HL-60 (cell line): ENCODE measurements at places on chromosomes 11 and 22.

GRCh38 chr22:41487037-41487935 is 18.4 kb downstream of the ACO2 start:
- no peak for DNase-seq

DNA sequence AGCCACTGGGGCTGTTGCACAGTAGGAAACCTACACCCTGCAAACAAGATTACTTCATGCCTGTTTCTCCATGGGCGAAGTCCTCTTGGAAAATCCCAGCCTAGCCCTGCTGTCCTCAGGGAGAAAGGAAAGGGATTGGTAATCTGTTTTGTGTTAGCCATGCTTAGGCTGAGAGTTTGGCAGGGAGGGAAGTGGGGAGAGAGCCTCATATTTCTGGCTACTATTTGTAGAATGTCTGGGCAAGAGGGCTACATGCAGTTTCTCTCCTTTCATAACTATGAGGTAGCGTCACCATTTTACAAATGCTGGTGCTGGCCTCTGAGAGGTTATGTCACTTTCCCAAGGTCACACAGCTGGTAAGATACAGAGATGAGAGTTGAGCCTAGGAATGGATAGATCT is 737 bp upstream of the MFRP start:
- DNase-seq, result no peak

DNA sequence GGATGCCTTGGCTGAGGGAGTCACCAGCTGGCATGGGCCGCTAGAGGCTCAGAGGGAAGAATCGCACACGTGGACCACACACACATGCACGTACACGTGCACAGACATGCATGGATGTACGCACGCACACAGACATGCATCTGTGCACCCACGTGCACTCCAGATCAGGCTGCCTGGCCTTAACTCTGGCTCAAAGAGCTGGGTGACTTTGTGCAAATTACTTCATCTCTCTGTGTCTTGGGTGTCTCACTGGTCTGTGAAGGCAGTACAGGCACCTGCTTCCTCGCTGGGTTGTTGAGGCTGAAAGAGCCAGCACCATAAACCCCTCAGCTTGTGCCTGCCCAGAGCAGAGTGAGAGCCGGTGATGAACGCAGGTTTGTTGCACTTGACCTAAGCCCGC is 28.7 kb downstream of the TMPRSS6 start:
- no peak for DNase-seq

DNA sequence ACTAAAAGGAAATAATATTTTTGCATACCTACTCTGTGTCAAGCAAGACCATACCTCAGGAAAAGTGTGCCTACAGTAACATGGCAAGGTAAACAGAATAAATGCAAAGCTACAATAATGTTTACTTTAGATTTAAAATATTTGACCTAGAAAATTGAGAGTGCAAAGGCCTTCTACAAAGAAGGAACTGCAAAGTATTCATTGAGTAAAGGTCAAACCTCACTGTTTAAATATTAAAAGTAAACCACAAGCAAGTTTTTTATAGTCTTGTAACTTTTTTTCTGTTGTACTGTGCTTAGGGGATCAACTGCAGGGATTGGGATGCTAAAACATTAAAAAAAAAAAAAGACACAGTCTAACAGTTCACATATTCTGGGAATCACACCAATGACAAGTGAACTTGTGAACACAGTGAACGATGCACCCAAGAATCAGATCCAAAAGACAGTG is 48.8 kb downstream of the CWF19L2 start:
- no peak for DNase-seq

DNA sequence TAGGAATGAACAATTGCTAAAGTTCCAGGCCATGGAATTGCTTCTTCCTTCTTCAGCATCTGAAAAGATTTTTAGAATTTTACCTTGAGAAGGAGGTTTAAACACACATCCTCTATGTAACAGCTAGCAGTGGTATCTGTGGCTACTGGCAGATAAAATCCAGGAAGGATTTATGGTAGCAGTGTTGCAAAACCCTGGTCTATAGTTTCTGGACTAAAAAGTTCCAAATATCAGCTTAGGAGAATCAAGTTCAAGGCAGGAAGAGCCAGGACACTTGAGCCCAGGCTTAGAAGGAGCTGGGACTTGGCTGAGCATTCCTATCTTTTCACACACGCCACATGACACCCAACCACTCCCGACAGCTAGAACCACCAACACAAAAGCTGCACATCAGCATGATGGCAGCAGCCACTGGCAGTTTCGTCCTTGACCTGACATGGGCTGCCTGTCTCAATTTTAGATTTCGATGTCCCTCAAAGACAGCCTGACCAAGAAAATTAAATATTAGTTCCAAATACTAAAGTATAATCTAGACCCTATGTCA is 14.1 kb downstream of the LARGE2 start:
- no peak for DNase-seq

GRCh38 chr11:1831338-1832210 is 3.2 kb upstream of the SYT8 start:
- DNase-seq, result no peak

DNA sequence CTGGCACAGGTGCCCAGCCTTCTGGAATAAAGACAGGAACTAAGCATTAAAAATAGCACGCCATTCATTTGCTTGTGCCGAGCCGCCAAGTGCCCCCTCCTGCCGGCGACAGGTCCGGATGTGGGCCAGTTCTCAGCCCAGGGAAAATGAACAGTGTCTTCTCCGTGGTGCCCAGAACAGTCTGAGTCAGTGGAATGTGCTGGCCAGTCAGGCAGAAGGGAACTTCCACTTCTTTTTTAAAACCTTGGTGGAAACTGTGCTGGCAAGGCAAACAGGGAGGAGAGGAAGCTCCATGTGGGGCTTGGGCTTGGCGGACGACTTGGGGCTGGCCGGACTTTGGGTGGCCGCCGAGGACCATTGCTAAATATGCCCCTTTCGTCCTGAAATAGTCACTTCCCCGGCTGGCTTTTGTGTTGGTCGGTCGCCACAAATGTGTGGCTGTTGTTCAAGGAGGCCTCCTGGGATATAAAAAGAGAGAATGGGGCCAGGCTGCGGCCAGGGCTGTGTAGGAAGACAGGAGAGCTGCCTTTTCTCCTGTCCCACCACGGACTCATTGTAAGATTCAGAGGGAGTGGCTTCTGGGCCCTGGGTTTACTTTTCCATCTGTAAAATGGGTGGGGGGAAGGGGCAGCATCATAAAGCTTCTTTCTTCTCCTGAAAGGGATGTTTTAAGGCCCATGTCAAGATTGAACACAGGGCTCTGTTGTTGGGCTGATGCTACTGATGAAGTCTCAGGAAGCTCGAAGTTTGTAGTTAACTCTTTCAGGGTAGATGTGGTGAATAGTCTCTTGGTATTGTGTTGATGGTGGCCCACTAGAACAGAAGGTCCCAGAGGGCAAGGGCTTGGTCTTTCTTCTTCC is 101.0 kb downstream of the PTPRJ start:
- DNase-seq, result peak; percentile 51

GRCh38 chr11:112221274-112221835 is 4.9 kb upstream of the PTS start:
- no peak for DNase-seq

DNA sequence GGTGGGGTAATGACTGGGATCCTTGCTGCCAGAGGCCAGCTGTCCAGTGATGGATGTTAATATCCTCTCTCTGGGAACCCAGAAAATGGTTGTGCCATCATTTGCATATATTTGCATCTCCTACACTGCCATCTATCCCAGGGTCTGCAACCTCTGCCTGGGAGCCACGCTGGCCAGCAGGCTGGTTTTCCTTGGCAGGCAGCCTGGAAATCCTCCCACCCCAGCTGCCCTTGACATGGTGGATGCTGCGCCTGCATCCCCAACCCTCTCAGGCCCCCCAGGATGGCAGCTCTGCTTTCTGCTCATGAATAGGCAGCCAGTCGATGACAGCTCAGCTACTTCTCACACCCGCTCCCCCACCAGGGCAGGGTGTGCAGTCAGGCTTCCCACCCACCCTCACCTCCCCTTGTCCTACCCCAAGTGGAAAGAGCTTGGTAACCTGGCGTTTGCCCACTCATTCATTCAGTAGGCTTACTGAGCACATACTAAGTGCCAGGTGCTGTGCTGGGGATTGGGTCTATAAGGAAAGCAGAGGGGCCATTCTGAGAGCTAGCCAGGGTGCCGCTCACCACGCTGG is 202.5 kb downstream of the TRIM29 start:
- DNase-seq, result no peak

GRCh38 chr11:118544647-118545010 is 13.6 kb downstream of the TMEM25 start:
- no peak for DNase-seq

DNA sequence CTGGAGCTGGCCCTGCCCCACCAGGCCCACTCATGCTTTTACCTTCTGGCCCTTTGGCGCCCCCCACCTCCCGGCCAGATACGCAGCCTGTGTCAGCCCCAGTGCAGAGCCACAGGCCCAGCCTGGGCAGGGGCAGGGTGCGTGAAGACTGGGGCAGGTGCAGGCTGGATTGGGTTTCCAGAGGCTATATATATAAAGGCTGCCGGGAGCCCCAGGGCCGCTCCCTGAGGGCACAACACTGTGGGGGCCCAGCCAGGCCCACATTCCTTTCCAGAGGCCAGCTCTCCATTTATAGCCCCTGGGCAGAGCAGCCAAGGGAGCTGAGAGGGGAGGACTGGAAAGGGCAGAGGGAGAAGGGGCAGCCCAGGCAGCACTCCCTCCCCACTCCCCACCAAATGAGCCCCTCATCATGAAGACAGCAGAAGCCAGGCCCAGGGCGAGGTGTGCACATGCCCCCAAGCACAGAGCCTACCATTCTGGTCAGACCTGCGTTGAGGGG is 5.0 kb upstream of the MYOD1 start:
- no peak for DNase-seq
